ENCODE measurements at places on chromosomes 12 and 14. TPM values are rescaled to one million over a fixed set of nuclear protein-coding genes. Genes with fewer than 3 reads are reported as not detected.

DNA sequence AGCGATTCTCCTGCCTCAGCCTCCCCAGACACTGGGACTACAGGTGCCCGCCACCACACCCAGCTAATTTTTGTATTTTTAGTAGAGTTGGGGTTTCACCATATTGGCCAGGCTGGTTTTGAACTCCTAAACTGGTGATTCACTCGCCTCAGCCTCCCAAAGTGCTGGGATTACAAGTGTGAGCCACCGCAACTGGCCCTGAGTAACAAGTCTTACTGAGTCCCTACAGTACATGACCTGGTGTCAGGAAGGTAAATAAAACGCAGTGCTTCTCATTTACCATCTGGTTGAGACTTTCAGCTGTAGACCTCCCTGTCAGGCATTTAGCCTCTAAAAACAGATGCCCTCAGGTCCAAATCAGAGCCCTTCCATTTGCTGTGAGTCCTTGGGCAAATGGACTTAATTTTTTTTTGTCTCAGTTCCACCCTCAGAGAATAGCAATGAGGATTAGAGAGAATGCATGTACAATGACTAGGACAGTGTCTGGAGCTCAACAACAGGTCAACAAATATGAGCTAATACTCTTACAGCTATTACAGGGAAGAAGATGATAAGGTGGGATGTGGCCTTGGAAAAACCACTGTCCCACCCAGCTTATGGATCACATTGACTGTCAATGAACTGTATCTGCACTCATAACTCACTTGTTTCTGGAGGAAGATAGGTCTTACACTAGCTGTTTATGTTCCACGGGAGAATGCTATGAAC lies 70.5 kb downstream of the PHLDA1 start:
- DNase-seq, result no peak

ZNF84 gene
- 40.2 TPM for polyA plus RNA-seq

DNA sequence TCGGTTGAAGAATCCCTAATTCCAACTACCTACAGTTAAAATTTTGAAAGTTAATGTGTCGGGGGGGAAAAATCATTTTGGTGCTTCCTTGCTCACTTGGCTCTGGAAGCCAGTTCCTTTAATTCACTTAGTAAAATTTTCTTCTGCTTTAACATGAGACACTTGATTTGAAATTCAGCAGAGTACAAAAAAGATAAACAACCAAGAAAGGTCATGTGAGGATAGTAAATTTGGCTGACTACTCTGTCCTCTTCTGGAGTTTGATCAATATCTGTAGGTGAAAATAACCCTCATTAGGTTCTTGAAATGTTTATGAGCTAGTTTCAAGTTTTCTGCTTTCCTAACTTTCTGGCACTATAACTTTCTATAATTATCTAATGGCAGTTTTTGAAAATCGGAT lies 43.4 kb downstream of the KCNJ8 start:
- no peak for DNase-seq

GRCh38 chr12:96364092-96364700 lies 36.0 kb downstream of the CDK17 start:
- DNase-seq, result no peak
